ENCODE measurements at places on chromosomes 2 and 18.

GRCh38 chr2:5798084-5798483 lies 105.9 kb downstream of the SOX11 start:
- no peak for DNase-seq

DNA sequence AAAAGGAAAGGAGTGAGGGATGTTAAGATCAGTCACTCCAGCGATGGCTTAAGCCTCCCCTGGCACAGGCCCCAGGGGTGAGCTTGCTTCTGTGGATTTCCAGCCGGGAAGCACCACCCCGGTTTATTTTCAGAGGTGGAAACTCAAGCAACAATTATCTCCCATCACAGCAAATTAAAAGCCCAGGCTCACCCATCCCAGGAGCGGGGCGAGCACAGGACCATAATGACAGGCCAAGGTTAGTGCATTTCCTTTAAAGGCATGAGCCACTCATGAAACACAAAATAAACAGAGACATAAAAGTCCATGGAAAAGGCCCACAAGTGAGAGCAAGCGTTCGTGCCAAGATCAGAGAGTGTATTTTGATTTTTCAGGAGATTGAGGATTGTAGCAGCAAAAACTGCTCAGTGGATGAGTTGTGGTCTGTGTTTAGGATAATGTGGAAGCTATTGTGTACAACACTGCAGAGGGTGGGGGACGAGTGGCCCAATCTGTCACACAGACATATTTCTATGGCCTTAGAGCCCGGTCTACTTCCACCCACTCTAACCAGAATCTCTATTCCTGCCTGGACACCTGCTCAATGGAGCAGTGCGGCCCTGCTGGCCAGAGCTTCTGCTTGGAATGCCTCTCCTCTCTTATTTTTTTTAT lies 111.4 kb upstream of the CDC42EP3 start:
- DNase-seq: peak; percentile 85

DNA sequence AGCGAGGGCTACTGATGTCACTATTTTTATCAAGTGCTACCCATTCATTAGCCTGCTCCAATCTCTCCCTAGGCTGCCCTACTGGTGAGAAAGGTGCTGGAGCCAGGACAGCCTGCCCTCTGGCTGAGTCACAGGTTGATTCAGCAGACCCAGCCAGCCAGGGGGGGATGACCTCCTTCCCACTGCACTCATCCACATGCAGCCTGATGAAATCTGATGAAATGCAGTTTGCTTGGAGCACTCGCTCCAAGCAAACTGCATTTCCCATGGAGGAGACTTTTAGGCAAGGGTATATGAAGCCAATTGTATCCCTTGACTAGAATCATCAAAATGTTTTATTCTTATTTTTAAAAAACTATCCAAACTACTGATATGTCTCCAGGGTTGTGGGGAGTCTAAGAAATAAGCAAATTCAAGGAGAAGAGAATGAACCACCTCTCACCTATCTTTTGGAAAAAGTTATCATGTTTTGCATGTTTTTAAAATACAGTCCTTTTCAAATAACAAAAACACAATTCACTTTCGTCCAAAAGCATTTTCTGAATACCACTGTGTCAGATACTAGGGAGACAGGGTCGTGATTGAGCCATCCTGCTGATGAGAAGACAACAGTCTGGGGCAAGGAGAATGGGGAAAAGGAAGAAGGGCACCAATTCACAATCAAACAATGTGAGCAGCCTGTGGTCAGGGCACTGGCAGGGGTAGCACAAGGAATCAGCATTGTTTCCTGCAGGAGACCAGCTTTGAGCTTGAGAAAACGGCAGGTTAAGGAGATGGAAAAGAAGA lies 128.3 kb downstream of the AFF3 start:
- no peak for DNase-seq

DNA sequence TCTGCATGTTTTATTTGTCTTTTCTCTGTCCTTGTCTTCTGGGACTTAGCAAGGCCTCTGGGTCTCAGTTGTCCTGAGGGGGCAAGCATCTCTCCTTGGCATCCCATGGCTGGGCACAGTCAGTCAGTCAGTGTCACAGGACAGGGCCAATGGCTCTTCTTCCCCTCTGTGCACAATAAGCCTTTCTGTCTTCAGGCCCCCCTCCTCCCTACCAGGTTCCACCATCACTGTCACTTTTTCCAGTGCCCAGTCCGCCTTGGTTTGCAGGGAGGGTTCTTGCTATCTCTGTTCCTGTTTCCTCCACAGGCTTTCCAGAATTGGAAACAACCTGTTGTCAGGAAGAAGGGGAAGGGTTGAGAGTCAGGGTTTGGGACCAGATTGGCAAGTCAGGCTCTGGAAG lies 1.7 kb upstream of the VAMP5 start:
- DNase-seq: no peak

GRCh38 chr2:164903951-164904350 lies 51.4 kb downstream of the SLC38A11 start:
- DNase-seq: peak; percentile 54

Measured in NCI-H2081 (cell line).